ENCODE measurements at places on chromosomes 5 and 9.

GRCh38 chr5:135951807-135952206, 3.0 kb downstream of the LECT2 start:
- DNase-seq: no peak

DNA sequence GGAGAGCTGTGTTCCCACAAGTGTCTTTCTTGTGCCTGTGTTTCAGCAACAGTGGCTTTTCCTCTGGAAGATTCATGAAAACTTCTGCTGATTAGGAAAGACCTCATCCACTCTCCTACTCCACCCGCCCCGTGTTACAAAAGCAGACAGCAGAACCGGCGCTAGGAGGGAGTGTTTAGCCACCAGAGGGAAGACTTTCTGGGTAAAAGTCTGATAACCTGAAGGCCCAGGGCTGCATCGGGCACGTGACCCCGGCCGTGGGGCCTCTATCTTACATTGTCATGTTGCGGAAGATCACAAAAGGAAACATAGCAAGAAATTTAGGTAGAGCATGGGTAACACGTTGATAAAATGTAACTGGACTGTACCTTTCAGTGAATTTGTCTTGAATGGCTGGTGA, 32.0 kb upstream of the DMRT2 start:
- peak; percentile 19 for DNase-seq

DNA sequence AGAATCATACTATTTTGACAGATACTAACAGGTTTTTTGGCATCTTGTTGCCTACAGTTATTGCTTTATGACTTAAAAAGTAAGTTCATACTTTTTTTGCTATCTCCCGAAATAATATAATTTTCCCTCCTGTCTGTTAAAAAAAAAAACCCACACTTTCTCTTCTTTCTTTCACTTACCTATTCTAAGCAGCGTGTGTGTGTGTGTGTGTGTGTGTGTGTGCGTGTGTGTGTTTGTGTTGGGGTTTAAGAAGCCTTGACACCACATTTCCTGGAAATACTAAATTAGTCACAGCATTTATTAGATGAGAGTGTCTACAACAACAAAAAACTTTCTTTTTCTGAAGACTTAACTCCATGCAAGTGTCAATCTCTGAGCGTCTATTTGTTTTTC, 12.4 kb downstream of the TNFAIP8 start:
- DNase-seq: no peak

- DNase-seq: no peak
Observed at GRCh38 chr5:38191693-38192092, 66.7 kb upstream of the EGFLAM start.

GRCh38 chr5:132460846-132461568, 29.6 kb downstream of the IRF1 start:
- DNase-seq: no peak

GRCh38 chr5:136740228-136740627, 374.9 kb upstream of the TRPC7 start:
- DNase-seq: no peak

DNA sequence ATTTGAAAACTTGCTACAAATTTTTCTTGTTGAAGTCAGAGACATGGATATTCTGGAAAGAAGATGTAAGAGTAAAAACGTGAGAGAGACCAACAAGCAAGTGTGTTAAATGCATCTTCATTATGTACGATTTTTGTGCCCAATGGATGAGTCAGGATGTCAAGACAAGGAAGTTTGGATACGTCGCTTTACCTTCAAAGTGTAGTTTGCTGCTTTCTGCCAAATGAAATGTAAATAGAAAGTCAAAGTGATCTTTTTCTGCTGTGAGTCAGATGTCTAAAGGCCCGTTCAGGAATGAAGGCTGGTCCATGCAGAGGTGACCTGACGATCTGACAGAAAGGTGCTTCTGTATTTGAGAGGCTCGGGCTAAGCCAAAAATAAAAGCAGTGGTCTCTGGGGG, 273.1 kb upstream of the PIK3R1 start:
- DNase-seq: no peak

DNA sequence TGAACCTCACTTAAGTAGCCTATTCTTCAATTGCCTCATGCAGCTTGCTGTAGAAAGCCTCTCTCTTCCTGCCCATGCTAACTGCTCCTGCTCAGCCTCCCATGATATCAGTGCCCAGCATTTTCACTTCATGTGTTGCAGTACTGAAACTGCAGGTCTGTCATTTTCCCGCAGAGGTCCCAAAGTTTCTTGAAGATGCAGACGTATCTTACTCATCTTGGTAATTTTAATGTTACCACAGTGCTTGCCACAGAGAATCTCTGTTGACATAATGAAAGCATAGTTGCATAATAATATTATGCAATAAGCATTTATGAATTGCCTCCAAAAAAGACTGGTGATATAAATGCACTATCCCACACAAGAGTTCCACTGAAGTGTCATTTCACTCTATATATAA, 561.1 kb upstream of the DAP start:
- DNase-seq: no peak

DNA sequence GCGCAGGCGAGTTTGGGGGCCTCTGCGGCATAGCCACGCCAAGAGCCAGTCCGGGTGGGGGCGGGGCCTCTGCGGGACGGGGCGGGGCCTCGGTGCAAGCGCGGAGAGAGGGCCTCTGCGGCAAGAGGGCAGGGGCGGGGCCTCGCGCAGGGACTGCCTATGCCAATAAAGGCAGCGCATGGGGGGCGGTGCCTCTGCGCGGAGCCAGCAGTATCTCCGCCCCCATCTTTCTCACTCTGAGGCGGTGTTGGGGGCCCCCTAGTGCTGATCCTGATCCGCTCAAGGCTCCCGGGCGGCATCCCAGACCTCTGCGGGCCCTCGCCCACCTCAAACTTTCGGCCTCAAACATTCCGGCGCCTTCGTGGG, 9.2 kb upstream of the GPRIN1 start:
- peak; percentile 89 for DNase-seq

- no peak for DNase-seq
Observed at GRCh38 chr5:36523926-36524325, 82.5 kb upstream of the SLC1A3 start.

DNA sequence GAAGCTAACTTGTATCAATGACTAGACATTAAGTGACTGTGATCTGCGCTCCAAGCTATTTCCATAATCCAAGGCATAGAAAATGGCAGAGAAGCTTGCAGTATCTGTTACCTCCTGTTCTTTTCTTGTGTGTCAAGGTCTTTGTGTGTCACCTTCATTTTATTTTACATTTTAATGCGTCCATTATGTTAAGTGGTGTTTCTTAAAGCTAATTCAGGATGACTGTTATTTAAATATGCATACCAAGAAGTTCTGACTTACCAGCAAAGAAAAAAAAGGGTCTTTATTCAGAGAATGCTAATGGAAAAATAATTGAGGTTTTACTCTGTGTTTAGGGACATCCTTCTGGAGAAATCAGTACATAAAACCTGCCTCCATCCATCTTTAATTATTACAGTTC, 52.3 kb downstream of the STK32A start:
- DNase-seq: no peak

- no peak for DNase-seq
Observed at GRCh38 chr9:7118633-7119032, 360.9 kb downstream of the KDM4C start.

- DNase-seq: no peak
Observed at GRCh38 chr5:116032991-116033390, 719 bp downstream of the ARL14EPL start.

GRCh38 chr5:113117543-113118115, 141.0 kb downstream of the DCP2 start:
- DNase-seq: peak; percentile 44

- no peak for DNase-seq
Observed at GRCh38 chr5:151413800-151414199, 33.6 kb upstream of the SLC36A1 start.

GRCh38 chr5:103847060-103847459, 284.5 kb upstream of the NUDT12 start:
- no peak for DNase-seq

GRCh38 chr9:19284729-19285128, 54.2 kb downstream of the DENND4C start:
- DNase-seq: no peak

DNA sequence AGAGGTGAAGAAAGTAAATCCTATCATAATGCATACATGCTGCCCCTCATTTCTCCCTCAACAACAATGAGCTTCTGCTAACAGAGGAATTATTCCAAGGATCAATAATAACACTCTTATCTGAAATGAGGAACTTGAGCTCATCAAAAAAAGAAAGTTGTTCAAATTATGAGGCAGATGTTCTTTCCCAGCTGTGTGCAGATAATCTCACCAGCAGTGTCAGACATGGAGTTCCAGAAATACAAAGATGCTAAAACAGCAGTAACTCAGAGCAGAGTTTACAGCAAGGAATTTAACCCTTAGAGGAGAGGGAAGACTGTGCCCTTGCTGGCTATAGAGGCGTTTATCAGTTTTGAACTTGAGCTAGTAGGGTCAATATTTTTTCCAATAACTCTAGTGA, 153.1 kb downstream of the TRIM36 start:
- DNase-seq: no peak

GRCh38 chr9:121750715-121751623, 99.5 kb downstream of the DAB2IP start:
- no peak for DNase-seq

DNA sequence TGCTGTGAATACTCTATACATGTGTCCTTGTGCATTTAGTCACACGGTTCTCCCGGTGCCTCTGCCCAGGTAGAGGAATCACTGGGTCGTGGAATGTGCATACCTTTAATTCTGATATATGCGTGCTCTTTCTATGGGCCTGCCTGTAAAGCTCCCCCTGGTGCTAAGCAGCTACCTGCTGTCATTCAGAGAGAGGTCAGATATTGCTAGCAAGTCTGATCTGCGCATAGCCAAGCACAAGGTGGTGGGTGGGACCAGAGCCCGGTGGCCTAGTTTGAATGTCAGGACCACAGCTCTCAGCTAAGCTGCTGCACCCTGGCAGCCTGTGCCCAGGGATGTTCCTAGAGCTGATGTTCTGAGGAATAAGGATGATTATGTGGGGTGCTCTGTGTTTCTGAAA, 33.4 kb downstream of the TJP2 start:
- peak; percentile 20 for DNase-seq

DNA sequence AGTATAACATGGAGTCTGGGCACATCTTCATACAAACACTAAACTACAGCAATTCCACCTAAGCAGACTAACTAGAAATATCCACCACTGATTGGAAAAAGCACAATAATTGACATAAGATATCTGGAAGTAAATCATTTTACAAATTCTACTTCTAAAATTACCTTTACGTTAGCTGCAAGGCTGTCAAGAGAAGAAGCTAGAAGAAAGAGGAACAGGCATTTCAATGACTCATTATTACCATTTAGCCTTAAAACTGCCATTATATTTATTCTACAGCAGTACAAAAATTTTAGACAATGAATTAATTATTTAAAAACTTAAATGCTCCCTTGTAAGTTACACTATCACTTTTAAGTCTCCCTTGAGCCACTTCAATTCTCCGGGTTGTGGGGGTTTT, 43.4 kb upstream of the PLPP6 start:
- no peak for DNase-seq

GRCh38 chr5:173108914-173109313, 35.4 kb upstream of the BNIP1 start:
- no peak for DNase-seq

DNA sequence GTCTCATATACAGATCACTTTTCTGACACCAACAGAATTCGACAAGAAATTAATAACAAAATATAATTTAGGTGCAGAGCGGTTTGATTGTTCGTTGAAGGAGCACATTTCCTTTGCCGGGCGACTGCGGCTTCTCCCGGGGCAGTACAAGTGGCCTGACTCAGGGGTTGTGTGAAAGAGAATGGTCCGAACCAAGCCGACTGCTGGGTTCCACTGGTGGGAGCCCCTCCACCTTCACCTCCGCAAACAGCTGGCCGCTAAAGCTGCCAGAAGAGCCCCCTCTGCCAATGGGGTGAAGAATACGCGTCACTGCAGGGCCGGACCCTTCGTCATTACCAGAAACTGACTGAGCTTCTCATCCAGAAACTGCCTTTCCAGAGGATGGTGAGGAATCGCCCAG, 156.0 kb upstream of the IFNE start:
- DNase-seq: no peak

- no peak for DNase-seq
Observed at GRCh38 chr5:120093178-120093577, 370.9 kb upstream of the PRR16 start.

GRCh38 chr5:157106630-157107461, 2.0 kb downstream of the HAVCR2 start:
- DNase-seq: no peak

DNA sequence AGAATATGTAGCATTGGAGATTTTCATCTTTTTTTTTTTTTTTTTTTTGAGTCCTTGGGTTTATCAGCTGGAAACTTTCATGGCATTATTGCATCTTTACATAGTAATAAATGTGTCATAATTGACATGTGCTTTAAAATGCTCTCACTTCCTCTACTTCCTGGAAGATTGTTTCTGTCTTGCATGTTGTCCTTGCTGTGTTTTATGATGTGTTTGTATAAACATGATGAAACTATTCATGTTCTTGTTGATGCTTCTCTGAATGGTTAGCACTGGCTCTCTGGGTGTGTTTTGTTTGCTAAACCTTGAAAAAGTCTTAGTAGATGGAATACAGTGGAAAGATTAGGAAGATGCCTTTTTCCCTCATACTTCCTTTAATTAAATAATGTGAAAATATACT, 87.9 kb downstream of the IQGAP2 start:
- DNase-seq: no peak

GRCh38 chr5:87298692-87299362, 31.1 kb downstream of the RASA1 start:
- DNase-seq: no peak

DNA sequence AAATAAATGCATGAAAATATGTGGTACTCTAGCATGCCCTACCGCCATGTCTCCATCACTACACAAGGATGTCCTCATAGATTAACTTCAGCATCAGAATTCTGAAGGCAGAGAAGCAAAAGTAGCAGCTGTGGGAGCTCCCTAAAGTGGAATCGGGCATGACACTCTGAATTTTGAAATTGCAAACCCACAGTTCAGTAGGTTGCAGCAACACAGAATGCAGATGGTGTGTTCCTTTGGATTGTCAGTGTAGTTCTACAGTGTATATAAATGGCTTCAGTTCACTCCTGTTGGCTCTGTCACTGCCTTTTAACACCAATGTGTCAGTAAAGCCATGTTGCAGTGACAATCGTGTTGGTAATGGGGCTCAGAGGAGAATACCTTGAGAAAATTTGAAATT, 973.6 kb upstream of the WWC1 start:
- no peak for DNase-seq

- DNase-seq: no peak
Observed at GRCh38 chr5:131992370-131992769, 19.1 kb downstream of the ACSL6 start.

DNA sequence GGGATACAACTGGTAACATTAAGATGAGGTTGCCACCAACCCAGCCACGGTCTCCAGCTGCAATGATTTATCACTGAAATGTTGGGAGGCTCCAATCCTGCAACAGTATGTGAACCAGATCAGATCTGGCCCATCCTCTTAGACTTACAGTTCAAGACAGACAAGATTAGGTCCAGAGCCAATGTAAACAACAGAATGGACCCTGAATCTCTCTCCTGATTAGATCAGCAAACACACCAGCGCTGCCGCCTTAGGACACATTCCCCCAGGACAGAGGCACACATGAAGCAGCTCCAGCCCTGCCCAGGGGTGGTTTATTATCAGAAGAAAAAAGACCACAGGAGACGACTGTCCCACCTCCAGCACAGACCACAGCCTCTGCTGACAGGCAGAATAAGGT, 82.1 kb downstream of the SLIT3 start:
- DNase-seq: peak; percentile 83

- DNase-seq: no peak
Observed at GRCh38 chr5:27217977-27218376, 179.6 kb upstream of the CDH9 start.
